ENCODE measurements at places on chromosomes 6 and 20. TPM values are rescaled to one million over a fixed set of nuclear protein-coding genes. Genes with fewer than 3 reads are reported as not detected.
A peak's percentile ranks its signal among the peaks of the same experiment; 100 is the strongest.

PAX1 gene
- not detected for total RNA-seq

LZTS3 gene
- total RNA-seq, result 23.7 TPM

DNAH8 gene
- 3.6 TPM for total RNA-seq

DNA sequence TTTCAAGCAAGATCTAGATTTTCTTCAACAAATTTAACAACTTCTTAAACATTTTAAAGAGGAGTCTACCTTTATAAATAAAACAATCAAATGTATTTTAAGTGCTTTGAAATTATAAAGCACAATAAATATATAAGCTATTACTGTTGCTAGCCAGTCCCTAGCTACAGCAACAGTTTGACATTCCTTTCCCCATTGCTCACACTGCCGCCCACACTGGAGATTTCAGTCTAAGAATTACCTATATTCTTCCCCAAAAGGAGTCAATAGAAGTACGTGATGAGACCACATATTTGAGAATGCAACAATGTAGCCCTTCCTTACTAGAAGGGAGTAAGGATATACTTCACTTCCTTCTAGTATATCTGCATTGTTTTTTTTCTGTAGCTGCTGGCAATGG is 65.3 kb upstream of the RNF146 start:
- DNase-seq, result no peak
- no peaks in the 10 kb centered on the region for H3K27me3 ChIP-seq
- no peaks in the 10 kb centered on the region for H3K36me3 ChIP-seq

DNA sequence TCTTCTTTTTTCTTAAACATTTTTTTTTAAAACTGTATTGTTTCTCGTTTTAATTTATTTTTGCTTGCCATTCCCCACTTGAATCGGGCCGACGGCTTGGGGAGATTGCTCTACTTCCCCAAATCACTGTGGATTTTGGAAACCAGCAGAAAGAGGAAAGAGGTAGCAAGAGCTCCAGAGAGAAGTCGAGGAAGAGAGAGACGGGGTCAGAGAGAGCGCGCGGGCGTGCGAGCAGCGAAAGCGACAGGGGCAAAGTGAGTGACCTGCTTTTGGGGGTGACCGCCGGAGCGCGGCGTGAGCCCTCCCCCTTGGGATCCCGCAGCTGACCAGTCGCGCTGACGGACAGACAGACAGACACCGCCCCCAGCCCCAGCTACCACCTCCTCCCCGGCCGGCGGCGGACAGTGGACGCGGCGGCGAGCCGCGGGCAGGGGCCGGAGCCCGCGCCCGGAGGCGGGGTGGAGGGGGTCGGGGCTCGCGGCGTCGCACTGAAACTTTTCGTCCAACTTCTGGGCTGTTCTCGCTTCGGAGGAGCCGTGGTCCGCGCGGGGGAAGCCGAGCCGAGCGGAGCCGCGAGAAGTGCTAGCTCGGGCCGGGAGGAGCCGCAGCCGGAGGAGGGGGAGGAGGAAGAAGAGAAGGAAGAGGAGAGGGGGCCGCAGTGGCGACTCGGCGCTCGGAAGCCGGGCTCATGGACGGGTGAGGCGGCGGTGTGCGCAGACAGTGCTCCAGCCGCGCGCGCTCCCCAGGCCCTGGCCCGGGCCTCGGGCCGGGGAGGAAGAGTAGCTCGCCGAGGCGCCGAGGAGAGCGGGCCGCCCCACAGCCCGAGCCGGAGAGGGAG is 580 bp downstream of the VEGFA start:
- DNase-seq, result peak; percentile 55
- H3K27me3 ChIP-seq, result no peaks in the 10 kb centered on the region
- peaks cover 18% of the 10 kb centered on the region for H3K4me1 ChIP-seq
- no peaks in the 10 kb centered on the region for H3K36me3 ChIP-seq

DNA sequence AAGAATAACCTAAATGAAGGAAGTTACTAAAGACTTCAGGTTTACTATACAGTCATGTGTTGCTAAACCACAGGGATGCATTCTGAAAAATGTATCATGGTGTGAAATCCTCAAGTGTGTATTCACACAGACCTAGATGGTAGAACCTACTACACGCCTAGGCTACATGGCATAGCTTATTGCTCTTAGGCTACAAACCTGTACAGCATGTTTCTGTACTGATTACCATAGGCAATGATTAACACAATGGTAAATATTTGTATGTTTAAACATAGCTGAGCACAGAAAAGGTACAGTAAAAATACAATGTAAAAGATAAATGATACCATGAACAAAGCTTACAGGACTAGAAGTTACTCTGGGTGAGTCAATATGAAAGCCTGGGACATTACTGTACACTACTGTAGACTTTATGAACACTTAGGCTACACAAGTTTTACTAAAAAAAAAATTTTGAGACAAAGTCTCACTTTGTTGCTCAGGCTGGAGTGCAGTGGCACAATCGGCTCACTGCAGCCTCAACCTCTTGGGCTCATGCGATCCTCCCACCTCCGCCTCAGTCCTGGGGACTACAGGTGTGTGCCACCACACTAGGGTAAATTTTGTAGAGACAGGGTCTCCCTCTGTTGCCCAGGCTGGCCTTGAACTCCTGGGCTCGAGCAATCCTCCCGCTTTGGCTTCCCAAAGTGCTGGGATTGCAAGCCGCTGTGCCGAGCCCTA is 36.0 kb downstream of the ADNP start:
- no peaks in the 10 kb centered on the region for H3K4me1 ChIP-seq
- H3K27ac ChIP-seq, result no peak overlapping the region
- DNase-seq, result no peak
- H3K27me3 ChIP-seq, result no peaks in the 10 kb centered on the region

- DNase-seq, result no peak
- H3K4me3 ChIP-seq, result no peak overlapping the region
- H3K36me3 ChIP-seq, result no peaks in the 10 kb centered on the region
- no peaks in the 10 kb centered on the region for H3K27me3 ChIP-seq
- no peak overlapping the region for H3K27ac ChIP-seq
- peaks cover 2% of the 10 kb centered on the region for H3K4me1 ChIP-seq
Observed at GRCh38 chr20:45886590-45887345, 654 bp downstream of the SPATA25 start.

DNA sequence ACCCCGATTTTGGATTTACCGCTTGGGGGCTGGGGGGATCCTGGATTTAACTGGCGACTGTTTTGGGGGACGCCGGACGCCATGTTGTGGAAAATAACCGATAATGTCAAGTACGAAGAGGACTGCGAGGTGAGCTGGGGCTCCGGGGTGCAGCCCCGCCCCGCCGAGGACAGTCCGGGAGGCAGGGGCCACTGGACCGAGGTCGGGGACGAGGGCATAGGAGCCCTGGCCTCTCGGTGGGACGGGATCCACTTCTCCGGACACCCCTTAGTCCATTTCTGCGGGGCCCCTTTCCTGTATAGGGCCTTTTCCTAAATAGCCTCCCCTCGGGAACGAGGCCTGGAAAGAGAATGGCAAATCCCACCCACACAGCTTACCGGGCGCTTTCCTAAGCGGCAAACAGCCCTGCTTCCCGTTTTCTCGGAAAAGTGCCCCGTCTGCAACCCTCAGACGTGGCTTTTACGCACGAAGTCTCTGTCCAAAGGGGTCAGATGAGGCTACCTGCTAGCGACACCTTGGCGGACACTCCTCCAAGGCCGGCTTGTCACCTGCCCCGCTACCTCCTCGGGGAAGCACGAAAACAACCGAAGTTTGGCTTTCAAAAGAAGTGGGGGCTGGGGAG is 469 bp downstream of the TFAP2C start:
- H3K4me3 ChIP-seq, result peak overlapping the region; percentile 58
- no peaks in the 10 kb centered on the region for H3K4me1 ChIP-seq
- peak; percentile 17 for DNase-seq
- peaks cover 3% of the 10 kb centered on the region for H3K27me3 ChIP-seq
- no peaks in the 10 kb centered on the region for H3K36me3 ChIP-seq
- peak overlapping the region; percentile 91 for H3K27ac ChIP-seq

- H3K27ac ChIP-seq, result peak within 1 kb of the TSS; percentile 80
- peak within 1 kb of the TSS; percentile 98 for H3K4me3 ChIP-seq
- H3K4me1 ChIP-seq, result peaks cover 3% of the 10 kb centered on the region
- H3K27me3 ChIP-seq, result no peaks in the 10 kb centered on the region
Observed at GRCh38 chr20:2840138-2840966, at the start of the genes PCED1A and VPS16. Gene PCED1A, minus strand, starts transcription at chr20:2840655. Its CDS starts 743 bp downstream, at chr20:2839912. Gene VPS16, plus strand, starts transcription at chr20:2840745. Its CDS starts 30 bp downstream, at chr20:2840775.

- DNase-seq, result peak; percentile 24
- H3K36me3 ChIP-seq, result no peaks in the 10 kb centered on the region
- H3K4me3 ChIP-seq, result no peak overlapping the region
- H3K27me3 ChIP-seq, result no peaks in the 10 kb centered on the region
- no peak overlapping the region for H3K27ac ChIP-seq
Observed at GRCh38 chr6:11067348-11067747, 23.2 kb upstream of the ELOVL2 start.

DNA sequence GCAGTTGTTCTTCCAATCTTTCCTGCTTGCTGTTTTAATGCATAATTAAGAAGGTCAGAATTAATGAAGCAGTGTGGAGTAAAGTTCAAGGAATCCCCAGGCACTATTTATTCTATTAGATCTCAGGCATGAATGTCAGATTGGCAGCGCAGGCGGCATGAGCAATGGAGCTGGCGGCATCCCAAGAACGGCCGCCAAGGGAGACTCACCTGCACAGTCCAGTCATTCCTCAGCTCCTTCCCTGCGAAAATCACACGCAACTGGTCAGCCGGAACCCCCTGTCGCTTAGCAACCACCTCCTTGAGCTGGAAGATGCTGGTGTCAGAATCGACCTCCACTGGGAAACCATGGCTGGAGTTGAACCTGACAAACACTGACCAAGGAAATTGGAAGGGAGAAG is 284.5 kb downstream of the PRKN start:
- no peak overlapping the region for H3K27ac ChIP-seq
- H3K36me3 ChIP-seq, result no peaks in the 10 kb centered on the region
- H3K27me3 ChIP-seq, result no peaks in the 10 kb centered on the region
- DNase-seq, result no peak

DNA sequence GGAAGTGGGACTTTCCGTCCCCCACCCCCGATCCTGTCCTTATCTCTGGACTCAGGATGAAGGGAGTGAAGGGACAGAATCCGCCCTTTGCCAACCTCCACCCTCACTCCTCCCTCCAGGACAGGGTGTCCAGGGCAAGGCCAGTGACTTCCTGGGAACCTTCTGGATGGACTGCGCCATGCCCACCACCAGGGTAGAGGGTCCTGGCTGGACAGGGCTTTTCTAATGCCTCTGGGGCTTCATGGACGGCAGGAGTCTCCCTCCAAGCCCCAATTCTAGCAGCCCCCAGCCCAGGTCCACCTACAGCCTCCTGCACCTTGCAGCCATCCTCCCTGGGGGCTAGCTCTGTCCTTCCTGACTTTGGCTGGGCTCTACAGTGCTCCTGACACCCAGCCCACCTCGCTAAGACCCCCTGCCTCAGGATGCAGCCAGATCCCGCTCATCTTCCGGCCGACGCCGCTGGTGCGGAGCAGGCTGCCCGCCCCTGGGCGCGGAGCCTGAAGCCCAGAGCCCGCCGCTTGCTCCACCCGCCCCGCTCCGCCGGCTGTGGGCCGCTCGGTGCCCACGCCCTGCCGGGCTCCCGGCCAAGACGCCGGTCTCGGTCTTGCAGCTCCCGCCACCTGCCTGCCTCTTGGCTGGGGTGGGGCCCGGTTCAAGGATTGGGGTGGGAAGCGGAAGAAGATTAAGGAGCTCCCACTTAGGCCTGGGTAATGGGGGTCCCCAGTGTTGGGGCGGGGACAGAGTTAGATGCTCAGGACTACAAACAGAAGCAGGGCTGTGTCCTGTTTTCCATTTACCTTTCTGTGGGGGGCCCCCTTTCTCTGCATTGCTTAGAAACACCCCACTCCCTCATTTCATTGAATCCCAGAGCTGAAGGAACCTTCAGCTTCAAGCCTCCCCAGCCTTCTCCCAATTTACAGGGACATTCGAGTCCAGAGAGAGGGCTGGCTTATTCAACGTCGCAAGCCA is 72.8 kb downstream of the MDGA1 start:
- no peaks in the 10 kb centered on the region for H3K4me1 ChIP-seq
- H3K4me3 ChIP-seq, result no peak overlapping the region
- peak; percentile 56 for DNase-seq
- H3K27ac ChIP-seq, result no peak overlapping the region
- peaks cover 3% of the 10 kb centered on the region for H3K27me3 ChIP-seq

- no peaks in the 10 kb centered on the region for H3K27me3 ChIP-seq
- H3K4me3 ChIP-seq, result no peak overlapping the region
- H3K27ac ChIP-seq, result no peak overlapping the region
- H3K4me1 ChIP-seq, result no peaks in the 10 kb centered on the region
- H3K36me3 ChIP-seq, result no peaks in the 10 kb centered on the region
Observed at GRCh38 chr20:56900252-56900651, 271.1 kb downstream of the TFAP2C start.
